ENCODE measurements at places on chromosomes 12 and 14. TPM values are rescaled to one million over a fixed set of nuclear protein-coding genes. Genes with fewer than 3 reads are reported as not detected.

PPP1R1A gene
- total RNA-seq, result not detected

- H3K27ac ChIP-seq, result peak overlapping the region; percentile 51
- H3K27me3 ChIP-seq, result no peaks in the 10 kb centered on the region
- H3K4me3 ChIP-seq, result peak overlapping the region; percentile 84
- no peaks in the 10 kb centered on the region for H3K36me3 ChIP-seq
- DNase-seq, result peak; percentile 57
These were observed 396.7 kb upstream of the OR4E1 start for GRCh38 chr14:22070119-22070982.

CRACR2A gene
- total RNA-seq, result 42.9 TPM

DNA sequence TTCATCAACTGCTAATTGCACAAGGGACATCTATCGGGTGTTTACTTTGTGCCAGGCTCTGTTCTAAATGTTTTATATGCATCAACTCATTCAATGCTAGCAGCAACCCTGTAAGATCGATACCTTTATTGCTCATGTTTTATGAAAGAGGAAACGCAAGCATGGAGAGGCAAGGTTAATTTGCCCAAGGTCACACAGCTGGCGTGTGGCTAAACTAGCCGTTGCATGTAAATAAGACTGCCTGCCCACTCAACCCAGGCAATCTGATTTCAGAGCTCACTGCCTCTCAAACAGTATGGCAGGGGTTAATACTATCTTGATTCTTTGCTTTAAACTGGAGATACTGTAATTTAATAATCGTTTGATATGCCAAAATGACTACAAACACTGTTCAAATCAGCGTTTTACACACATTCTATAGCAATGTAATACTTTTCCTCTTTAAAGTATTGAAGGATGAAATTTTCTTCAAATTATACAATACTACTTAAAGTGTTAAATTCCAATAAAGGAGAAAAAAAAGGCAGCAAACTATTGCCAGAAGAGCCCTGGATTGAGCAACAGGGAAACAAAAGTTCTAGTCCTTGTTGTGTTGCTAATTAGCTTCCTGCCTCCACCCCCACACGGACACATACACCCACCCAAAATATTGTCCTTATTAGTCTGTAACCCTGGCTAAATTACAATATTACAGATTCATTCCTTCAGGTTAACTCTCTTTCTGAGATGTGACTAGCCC, 39.1 kb upstream of the DHRS7 start:
- no peak for DNase-seq
- no peak overlapping the region for H3K4me3 ChIP-seq
- H3K36me3 ChIP-seq, result no peaks in the 10 kb centered on the region
- peaks cover 24% of the 10 kb centered on the region for H3K27me3 ChIP-seq
- no peak overlapping the region for H3K27ac ChIP-seq

PTCSC3 gene
- total RNA-seq, result not detected

CYP46A1 gene
- total RNA-seq, result not detected

DNA sequence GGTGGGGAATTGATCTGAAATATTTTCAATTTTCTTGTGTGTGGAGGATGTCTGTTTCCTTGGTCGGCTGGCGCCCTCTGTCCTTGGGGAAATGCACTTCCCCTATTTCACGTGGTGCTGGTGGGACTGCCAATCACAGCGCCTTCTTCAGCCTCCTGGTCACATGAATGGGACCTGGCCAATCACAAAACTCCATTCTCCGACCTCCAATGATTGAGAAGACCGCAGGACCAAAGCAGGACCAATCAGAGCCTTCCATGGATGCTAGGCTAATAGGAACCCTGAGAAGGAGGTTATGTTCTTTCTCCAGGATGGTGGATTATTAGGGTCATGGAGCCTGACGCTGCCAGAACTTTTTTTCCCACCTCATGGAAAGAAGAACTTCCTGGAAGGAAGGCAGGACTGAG, 188.7 kb downstream of the TTC8 start:
- H3K4me3 ChIP-seq, result no peak overlapping the region
- no peak overlapping the region for H3K27ac ChIP-seq
- H3K27me3 ChIP-seq, result peaks cover 10% of the 10 kb centered on the region
- no peaks in the 10 kb centered on the region for H3K36me3 ChIP-seq
- no peaks in the 10 kb centered on the region for H3K4me1 ChIP-seq
- DNase-seq, result peak; percentile 13

- no peak overlapping the region for H3K27ac ChIP-seq
- H3K4me1 ChIP-seq, result no peaks in the 10 kb centered on the region
- no peak for DNase-seq
- H3K36me3 ChIP-seq, result no peaks in the 10 kb centered on the region
- H3K27me3 ChIP-seq, result no peaks in the 10 kb centered on the region
These were observed 795.4 kb upstream of the MGAT4C start for GRCh38 chr12:87051621-87052020.

B4GALNT1 gene
- not detected for total RNA-seq

DNA sequence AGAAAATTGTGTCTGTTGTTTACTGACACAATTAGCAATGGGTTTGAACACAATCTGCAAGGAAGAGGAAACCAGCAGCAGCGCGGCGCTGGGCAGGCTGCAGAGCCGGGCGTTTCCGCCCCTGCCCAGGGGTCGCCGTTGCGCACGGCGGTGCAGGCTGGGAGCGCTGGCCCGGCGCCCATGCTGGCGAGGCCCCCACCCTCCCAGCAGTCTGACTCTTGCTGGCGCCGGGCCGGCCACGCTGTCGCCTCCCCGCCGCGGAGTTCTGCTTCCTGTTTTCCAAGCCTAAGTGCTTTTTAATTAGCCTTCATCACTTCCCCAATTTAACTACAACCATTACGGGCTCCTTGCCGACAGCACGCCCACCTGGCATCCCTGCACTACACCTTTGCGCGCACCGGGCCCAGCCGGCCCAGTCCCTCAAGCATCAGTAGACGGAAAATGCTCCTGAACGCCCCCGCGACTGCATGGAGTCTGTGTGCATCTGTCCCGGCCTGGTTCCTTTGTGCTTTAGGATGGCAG, 212.1 kb downstream of the GXYLT1 start:
- peaks cover 15% of the 10 kb centered on the region for H3K27me3 ChIP-seq
- H3K27ac ChIP-seq, result no peak overlapping the region
- no peaks in the 10 kb centered on the region for H3K4me1 ChIP-seq

- H3K4me1 ChIP-seq, result peaks cover 53% of the 10 kb centered on the region
- no peaks in the 10 kb centered on the region for H3K36me3 ChIP-seq
- DNase-seq, result no peak
These were observed 8.4 kb downstream of the NIN start for GRCh38 chr14:50822501-50823042.

- H3K4me3 ChIP-seq, result peak overlapping the region; percentile 14
- DNase-seq, result no peak
- no peaks in the 10 kb centered on the region for H3K27me3 ChIP-seq
- peaks cover 4% of the 10 kb centered on the region for H3K36me3 ChIP-seq
- H3K4me1 ChIP-seq, result peaks cover 29% of the 10 kb centered on the region
- no peak overlapping the region for H3K27ac ChIP-seq
These were observed 112.5 kb downstream of the ETV6 start for GRCh38 chr12:11761869-11762567.

DNA sequence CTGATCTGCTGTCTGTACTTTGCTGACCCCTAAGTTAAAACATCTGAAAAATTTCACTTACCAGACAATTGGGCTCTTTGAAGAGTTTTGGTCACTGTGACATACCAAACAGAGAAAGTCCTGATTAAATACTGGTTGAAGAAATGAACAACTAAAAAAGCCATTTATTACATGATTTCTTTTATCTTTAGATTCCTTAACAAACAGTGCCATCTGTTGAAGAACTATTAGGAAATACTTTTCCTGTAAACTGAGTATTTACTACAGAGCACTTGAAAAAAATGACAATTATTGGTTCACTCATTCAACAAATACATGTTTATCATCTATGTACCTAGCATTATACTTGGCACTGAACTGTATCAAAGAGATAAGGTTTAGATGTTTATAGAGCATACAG, 6.5 kb upstream of the WASHC4 start:
- no peak overlapping the region for H3K4me3 ChIP-seq
- H3K27ac ChIP-seq, result no peak overlapping the region
- no peaks in the 10 kb centered on the region for H3K36me3 ChIP-seq

LRRK2 gene
- 0.15 TPM for total RNA-seq

- H3K36me3 ChIP-seq, result peaks cover 43% of the 10 kb centered on the region
- DNase-seq, result no peak
These were observed 61.7 kb downstream of the PPP1R12A start for GRCh38 chr12:79873201-79873600.

MYF6 gene
- not detected for total RNA-seq

- H3K36me3 ChIP-seq, result no peaks in the 10 kb centered on the region
- no peaks in the 10 kb centered on the region for H3K27me3 ChIP-seq
- no peak for DNase-seq
- no peaks in the 10 kb centered on the region for H3K4me1 ChIP-seq
These were observed 146.2 kb downstream of the TPH2 start for GRCh38 chr12:72084880-72085279.

GRCh38 chr12:89156340-89156739, 196.0 kb downstream of the DUSP6 start:
- H3K27me3 ChIP-seq, result no peaks in the 10 kb centered on the region
- no peaks in the 10 kb centered on the region for H3K36me3 ChIP-seq
- no peak for DNase-seq
- H3K4me1 ChIP-seq, result no peaks in the 10 kb centered on the region

- no peak for DNase-seq
- H3K4me1 ChIP-seq, result no peaks in the 10 kb centered on the region
- H3K27me3 ChIP-seq, result no peaks in the 10 kb centered on the region
These were observed 9.6 kb downstream of the PLXNC1 start for GRCh38 chr12:94157981-94158411.

FOXG1 gene
- not detected for total RNA-seq

CAPRIN2 gene
- total RNA-seq, result 29.9 TPM

GRCh38 chr14:61632401-61632800, 62.9 kb upstream of the HIF1A start:
- no peak for DNase-seq
- H3K4me3 ChIP-seq, result no peak overlapping the region
- no peaks in the 10 kb centered on the region for H3K36me3 ChIP-seq
- H3K27ac ChIP-seq, result no peak overlapping the region
- H3K27me3 ChIP-seq, result no peaks in the 10 kb centered on the region

GRCh38 chr14:59632381-59632780, 55.8 kb upstream of the CCDC175 start:
- no peaks in the 10 kb centered on the region for H3K36me3 ChIP-seq
- no peaks in the 10 kb centered on the region for H3K4me1 ChIP-seq
- no peak overlapping the region for H3K27ac ChIP-seq
- no peak for DNase-seq
- H3K27me3 ChIP-seq, result peaks cover 14% of the 10 kb centered on the region
- no peak overlapping the region for H3K4me3 ChIP-seq

TMEM121 gene
- 1.8 TPM for total RNA-seq

ASCL1 gene
- not detected for total RNA-seq

PLBD2 gene
- total RNA-seq, result 14.4 TPM

TPH2 gene
- total RNA-seq, result not detected

- DNase-seq, result no peak
- no peaks in the 10 kb centered on the region for H3K36me3 ChIP-seq
- no peak overlapping the region for H3K27ac ChIP-seq
- no peaks in the 10 kb centered on the region for H3K27me3 ChIP-seq
These were observed 11.9 kb downstream of the NT5DC3 start for GRCh38 chr12:103829092-103829491.

DNA sequence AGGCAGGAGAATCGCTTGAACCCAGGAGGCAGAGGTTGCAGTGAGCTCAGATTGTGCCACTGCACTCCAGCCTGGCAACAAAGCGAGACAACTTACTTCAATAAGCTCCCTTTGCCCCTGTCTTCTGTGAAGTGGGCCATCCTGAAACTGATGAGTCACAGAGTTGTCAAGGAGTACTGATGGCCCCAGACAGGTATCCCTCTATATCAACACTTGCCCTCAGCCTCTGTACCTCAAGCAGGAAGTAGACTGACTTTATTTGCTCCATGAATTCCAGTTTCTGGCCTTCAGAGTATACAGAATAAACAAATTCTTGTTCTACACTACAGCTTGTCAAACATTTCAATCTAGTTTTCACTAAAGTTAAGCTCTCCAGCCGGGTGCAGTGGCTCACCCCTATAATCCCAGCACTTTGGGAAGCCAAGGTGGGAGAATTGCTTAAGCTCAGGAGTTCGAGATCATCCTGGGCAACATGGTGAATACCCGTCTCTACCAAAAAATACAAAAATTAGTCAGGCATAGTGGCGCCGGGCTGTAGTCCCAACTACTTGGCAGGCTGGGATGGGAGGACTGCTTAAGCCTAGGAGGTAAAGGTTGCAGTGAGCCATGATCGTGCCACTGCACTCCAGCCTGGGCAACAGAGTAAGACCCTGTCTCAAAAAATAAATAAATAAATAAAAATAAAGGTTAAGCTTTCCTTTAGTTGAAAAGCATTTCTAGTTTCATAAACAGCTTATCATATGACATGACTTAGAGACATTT, 16.4 kb upstream of the LRP10 start:
- H3K27ac ChIP-seq, result no peak overlapping the region
- H3K4me1 ChIP-seq, result peaks cover 25% of the 10 kb centered on the region
- no peak for DNase-seq
- H3K36me3 ChIP-seq, result no peaks in the 10 kb centered on the region

Measured in CD4-positive, CD25-positive, alpha-beta regulatory T cell (primary cell).